ENCODE measurements at places on chromosomes 7 and 10.

- DNase-seq, result no peak
Observed at GRCh38 chr10:88783724-88784123, 18.8 kb upstream of the LIPM start.

DNA sequence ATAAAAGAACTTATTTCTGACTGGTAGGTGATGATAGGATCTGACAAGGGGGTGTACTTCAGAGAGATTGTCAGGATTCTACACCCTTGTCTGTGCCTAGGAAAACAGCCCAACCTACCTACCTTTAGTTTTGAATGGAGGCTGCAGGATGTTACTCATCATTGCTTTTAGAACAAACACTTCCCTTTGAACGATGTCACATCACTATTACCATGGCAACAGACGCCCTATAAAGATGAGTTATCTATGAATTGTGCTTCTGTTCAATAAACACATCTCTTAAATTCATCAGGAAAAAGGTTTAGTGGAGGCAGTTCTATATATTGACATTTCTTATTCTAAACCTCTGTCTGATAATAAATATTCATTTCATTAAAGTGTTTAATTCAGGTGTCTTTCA lies 362.4 kb downstream of the CNTNAP2 start:
- DNase-seq, result no peak

GRCh38 chr10:133390597-133391248 lies 3.2 kb upstream of the MTG1 start:
- no peak for DNase-seq

GRCh38 chr10:30134171-30134945 lies 75.0 kb upstream of the JCAD start:
- DNase-seq, result no peak

DNA sequence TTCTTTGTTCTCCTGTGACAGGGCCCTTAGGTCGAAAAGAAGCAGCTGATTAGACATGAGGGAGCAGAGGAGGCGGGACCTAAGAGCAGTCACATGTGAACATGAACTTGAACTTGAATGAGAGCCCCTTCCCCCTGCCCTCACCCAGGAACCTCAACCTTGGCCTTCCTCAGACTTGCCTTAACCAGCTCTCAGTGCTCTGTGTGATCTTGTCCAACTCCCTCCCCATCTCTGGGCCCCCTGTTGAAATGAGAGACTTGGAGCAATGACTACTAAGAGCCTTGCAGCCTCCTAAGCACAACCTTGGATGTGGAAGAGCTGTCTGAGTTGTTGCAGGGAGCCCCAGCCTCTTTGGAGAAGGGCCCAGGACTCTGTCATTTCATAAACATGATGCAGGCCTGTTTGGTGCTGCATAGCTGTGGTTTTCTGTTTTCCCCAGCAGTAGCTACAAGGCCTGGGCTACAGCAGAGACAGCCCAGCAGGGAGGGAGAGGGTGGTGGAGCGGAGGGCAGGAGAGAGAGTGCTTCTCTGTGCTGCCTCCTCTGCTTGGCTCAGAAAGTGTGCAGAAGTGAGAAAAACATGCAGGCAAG lies 123.9 kb upstream of the ZMIZ1 start:
- DNase-seq, result no peak

GRCh38 chr7:55060636-55061022 lies 41.8 kb downstream of the EGFR start:
- DNase-seq, result no peak

DNA sequence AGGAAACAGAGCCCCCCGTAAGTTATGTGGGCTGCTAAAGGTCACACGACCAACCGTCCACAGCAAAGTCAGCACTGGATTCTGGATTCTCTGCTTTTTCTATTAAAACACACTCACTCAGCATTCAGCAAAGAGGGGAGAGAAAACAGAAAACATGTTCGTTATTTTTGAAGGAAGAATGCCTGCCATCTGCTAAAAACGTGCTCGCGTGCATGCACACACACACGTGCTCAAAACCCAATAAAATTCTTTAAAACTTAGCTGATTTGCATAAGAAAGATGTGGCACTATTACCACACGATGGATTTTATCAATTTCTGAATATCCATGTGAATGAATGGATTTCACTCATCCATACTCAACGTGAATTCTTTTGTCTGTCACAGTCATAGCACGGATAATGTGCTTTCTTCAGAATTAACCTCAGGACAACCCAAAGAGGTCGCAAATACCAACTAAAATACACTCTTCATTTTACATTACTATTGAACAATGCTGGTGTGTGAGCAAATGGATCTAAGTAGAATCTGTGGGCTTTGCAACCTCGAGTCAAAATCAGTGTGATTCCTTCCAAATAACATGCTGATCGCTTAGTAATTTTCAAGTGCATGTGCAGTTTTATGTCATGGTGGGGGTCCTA lies 40.8 kb downstream of the NRP1 start:
- no peak for DNase-seq

- no peak for DNase-seq
Observed at GRCh38 chr7:24762771-24763170, 5.5 kb upstream of the GSDME start.
